ENCODE measurements at places on chromosomes 12 and 14.

- no peak for DNase-seq
These were observed 45.6 kb downstream of the UBE3B start for GRCh38 chr12:109523071-109523470.

DNA sequence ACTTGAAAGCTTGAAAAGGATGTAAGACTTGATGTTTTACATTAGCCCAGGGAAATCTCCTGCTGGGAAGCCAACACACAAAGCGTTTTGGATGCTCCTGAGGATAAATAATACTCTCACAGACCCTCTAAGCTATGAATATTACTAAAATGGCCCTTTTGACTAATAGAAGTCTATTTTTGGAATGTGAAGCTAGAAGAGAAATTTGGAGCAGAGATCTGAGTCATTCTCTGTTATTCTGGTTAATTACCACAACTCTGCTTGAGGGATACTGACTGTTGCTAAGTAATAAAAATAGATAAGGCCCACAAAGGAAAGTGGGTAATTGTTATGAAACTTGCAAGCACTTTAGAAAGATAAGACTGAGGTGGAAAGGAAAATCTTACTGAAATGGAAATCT, 346.2 kb upstream of the STXBP6 start:
- DNase-seq, result no peak

- peak; percentile 47 for DNase-seq
These were observed at the start of gene SCN8A for GRCh38 chr12:51591016-51591901. SCN8A (plus strand) TSS chr12:51591233; CDS start chr12:51662818, 71,585 bp downstream.

GRCh38 chr12:46660719-46661109, 165.1 kb downstream of the SLC38A4 start:
- DNase-seq, result no peak

- DNase-seq, result no peak
These were observed 11.9 kb upstream of the NUDT4 start for GRCh38 chr12:93365616-93366405.

DNA sequence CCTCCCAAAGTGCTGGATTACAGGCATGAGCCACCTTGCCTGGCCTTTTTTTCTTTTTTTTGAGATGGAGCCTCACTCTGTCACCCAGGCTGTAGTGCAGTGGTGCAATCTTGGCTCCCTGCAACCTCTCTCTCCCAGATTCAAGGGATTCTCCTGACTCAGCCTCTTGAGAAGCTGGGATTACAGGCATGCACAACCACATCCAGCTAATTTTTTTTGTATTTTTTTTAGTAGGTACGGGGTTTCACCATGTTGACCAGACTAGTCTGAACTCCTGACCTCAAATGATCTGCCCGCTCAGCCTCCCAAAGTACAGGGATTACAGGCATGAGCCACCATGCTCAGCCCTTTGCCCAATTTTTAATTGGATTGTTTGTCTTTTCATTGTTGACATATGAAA, 58.0 kb downstream of the SINHCAF start:
- DNase-seq, result no peak

DNA sequence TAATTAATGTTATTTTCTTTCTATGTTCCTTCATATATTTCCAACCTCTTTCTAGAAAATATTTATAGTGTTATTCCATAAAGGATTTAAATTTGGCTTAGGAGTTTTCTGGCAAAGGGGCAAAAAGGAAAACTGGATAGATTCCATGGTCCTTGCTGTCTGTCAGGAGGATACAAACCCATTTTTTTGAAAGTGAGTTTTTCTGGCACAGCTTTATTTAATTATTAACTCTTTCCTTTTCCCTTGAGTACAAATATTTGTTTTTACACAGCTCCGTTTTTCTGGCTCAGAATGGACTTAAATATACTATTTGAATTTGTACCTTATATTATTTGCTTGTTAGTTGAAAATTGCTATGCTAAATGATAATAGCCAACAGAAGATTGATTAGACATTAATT, 56.3 kb downstream of the MNAT1 start:
- DNase-seq, result no peak

- DNase-seq, result no peak
These were observed 27.9 kb upstream of the PARP11 start for GRCh38 chr12:3901116-3901515.

DNA sequence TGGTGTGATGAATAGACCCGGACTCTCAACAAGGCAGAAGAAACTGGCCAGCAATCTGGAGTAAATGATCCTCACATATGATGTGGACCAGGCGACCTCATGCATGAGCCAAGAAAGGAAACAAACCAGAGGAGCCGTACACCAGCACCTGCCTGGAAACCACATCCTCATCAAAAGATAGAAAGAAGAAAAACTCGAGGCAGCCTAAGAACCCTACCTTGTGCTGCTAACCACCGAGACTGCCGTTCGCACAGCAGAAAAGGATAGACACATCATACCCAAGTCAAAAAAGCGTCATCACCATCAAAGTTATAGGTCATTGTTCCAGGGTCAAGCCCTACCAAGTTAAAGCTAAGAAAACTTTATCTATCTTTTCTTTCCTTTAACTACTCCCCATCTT, 66.7 kb downstream of the RESF1 start:
- peak; percentile 54 for DNase-seq

DNA sequence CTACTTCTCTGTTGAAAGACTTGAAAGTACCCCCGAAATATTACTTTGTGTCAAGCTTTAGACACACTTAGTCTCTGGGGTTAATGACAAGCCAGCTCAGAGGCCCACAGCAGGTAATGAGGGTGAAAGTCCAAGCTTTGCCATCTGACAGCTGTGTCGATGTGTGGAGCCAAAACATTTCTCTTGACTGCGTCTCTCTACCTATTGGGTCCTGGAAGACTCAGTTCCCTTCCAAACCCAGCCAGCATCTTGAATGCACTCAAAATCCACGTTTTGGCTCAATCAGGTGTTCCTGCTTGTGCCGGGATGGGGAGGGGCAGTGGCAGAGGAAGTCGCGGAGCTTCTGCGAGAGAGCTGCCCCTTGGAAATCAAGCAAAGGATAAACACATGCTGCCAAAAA, 3.2 kb downstream of the PLXNC1 start:
- DNase-seq, result no peak

DNA sequence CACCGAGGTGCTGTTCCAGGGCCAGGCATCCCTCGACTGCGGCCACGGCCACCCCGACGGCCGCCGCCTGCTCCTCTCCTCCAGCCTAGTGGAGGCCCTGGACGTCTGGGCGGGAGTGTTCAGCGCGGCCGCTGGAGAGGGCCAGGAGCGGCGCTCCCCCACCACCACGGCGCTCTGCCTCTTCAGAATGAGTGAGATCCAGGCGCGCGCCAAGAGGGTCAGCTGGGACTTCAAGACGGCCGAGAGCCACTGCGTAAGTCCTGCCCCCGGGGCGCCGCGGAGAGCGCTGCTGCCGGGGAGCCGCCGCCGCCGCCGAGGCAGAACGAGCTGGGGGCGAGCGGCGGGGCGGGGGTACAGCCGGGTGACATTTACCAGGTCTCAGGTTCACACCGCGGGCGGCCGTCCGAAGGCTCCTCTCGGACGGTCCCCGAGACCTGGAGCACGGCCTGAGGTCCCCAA, 1.4 kb downstream of the PLXNC1 start:
- DNase-seq, result no peak

DNA sequence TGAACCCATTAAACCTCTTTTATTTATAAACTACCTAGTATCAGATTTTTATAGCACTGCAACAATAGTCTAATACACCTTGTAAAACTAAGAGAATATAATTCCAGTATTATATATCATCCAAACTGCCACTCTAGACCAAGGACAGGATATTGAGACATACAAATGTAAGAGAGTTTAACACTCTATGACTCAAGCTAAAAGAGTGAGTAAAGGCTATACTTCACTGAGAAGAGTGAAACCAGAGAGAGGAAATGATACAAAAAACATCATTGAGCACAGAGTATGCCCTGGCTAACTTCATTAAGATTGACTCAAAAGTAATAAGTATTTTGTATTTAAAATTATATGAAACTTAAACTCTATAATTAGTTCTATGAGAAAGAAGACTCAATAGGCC, 1951.9 kb upstream of the SEL1L start:
- no peak for DNase-seq

GRCh38 chr12:27615331-27615891, 80.8 kb upstream of the REP15 start:
- no peak for DNase-seq

DNA sequence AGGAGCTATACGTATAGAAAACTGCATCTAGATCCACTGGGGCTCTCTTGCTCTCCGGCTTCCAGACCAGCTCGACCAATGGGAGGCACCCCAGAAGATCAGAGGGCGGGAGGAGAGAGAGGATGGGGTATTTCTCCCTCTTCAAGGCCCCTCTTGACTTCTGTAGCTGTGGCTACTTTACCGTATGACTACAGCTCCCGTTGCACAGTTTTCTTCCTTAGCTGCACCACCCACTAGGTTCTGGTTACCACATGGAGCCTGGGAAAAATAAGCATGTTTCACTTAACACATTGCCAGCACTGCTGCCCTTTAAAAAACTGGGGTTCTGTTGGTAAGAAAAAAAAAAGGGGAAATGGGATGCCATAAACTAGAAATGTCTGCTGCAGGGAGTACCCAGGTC, 214.4 kb downstream of the TBX5 start:
- DNase-seq, result no peak

GRCh38 chr12:131918311-131919050, 10.6 kb upstream of the PUS1 start:
- DNase-seq, result no peak

DNA sequence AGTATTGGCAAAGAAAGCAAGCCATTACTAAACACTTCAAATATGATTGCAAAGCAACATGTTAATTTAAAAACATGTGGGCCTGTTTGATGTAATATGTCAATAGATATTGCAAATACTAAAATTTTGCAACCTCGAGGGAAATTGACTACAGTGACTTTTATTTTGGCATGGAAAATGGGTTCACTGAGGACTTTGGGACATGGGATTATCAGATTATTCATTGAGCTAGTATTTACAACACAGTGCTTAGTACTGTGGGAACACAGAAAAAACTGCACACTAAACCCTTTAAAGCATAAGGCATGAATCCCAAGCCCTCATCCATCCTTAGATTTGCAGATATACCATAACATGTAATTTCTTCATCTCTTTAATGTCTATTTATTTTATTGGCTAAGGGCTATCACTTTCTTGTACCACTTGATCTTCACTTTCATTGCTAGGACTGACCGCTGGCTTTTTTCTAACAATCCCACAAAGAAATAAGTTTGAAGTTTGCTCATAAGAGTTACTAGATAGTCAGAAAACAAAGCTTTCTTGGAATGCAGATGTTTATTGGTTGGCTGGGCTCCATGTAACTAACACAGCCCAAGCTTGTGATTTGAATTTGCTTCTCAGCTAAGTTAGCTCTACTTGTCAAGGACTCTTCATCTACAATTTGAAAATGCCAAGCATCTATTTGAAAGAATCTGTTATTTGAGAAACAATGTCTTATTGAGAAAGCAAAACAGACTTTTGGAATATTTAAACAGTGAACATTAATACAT, 48.7 kb downstream of the PPFIBP1 start:
- no peak for DNase-seq

GRCh38 chr12:11688831-11689230, 39.4 kb downstream of the ETV6 start:
- no peak for DNase-seq

- no peak for DNase-seq
These were observed 47.7 kb downstream of the B4GALNT3 start for GRCh38 chr12:507391-507796.

GRCh38 chr14:55339770-55340169, 68.5 kb downstream of the FBXO34 start:
- DNase-seq, result peak; percentile 29

DNA sequence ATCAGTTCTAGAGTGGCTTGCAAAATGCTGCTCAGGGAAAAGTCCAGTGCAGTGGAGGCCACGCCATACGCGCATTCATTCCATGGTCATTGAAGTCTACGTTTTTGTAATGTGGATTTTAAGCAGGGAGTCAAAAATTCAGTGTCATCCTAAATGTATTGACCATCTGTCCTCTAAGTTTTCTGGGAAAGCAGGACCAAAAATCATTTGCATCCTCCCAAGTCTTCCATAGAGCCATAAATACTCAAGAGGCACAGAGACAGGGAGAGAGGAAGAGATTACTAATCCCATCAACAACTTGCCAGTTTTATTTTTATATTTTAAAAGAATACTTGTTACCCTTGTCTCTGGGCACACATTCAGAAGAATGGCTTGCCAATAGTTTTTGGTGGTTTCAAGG, 36.9 kb downstream of the RHOJ start:
- no peak for DNase-seq
